Esophagus squamous epithelium (tissue), 5 donors: ENCODE measurements at places on chromosomes 2 and 18.

DNA sequence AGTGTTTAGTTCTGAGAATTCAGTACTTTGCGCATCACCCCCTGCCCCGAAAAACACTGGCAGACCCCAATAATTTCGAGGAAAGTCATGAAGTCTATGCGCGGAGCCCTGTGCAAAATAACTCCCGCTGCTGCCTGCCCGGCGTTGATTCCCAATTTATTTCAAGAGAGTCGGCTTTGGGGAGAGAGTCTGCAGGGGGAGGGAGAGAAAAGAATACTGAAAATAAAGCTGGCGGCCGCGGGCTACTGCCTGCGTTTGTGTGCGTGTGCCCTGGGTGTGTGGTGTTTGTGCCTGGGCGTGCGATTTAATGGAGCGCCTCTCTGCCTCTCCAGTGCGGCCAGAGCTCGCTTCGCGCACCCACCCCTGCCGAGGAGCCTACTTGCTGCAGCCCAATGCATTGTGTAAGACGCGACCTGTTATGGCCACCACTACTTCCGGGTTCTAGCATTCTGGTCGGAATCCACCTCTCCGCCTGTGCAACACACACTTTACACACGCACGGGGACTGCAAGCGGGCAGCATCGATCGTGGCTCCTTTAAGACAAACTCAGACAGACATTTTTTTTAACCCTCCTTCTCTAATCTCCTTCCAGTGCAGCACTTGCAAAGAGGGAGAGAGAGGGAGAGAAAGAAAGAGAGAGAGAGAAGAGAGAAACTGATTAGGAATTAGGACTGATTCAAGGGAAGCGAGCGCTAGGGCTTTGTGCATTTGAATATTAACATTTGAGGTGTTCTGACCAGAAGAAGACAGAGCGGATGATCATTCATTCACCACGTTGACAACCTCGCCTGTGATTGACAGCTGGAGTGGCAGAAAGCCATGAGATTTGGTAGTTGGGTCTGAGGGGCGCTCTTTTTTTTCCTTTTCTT, at the start of gene MEIS1:
MEIS1 (plus strand) TSS at position 447 of the 870 bp plus-strand sequence. CDS start 732 bp downstream, outside the sequence.
- peak; percentile 39 for DNase-seq

DNA sequence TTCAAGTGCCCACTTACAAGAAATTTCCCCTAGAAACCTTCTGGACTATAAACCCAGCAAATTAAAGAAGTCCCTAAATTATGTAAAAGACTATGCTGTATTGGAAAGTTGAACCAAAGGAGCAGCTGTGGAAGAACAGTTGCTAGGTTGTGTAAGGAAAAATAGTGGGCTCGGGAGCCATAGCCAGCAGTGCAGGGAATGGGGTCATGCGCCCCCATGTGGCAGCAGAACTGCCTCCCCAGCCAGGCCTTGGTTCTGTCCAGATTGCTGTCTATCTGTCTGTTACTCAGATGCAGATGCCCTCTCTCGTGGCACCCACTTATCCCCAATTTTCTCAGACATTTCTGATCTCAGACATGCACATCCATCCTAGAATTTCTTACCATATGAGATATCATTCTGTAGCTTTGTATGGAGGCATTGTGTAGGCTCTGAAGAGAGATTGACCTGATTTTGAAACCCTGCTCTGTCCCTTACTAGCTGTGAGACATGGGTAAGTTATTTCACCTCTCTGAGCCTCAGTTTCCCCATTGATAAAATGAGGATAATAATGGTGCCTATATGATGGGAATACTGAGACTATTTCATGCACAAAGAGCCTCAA, 258.3 kb downstream of the SS18 start:
- DNase-seq, result no peak

DNA sequence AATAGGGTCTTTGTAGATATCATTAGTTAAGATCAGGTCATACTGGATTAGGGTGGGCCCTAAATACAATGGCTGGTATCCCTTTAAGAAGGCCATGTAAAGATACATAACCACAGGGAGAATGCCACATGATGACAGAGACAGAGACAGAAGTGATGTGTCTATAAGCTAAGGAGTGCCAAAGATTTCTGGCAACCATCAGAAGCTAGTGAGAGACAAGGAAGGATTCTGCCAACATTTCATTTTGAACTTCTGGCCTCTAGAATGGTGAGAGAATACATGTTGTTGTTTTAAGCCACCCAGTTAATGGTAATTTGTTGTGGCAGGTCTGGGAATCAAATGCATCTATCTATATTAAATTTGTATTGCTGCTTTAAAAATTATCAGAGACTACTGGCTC, 185.5 kb upstream of the CYRIA start:
- no peak for DNase-seq

DNA sequence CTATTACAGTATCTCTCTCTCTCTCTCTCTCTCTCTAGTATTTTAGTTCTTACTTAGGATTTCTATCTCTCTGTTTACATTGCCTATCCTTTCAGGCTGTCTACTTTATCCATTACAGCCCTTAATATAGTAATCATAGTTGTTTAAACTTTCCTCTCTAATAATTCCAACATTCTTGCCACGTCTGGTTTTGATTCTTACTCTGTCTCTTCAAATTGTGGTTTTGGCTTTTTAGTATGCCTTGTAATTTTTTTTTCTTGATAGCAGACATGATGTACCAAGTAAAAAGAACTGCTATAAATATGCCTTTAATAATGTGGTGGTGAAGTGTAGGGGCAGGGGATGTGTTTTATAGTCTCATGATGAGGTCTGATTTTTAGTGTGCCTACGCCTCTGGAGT, 1809.5 kb upstream of the CELF4 start:
- DNase-seq, result no peak

DNA sequence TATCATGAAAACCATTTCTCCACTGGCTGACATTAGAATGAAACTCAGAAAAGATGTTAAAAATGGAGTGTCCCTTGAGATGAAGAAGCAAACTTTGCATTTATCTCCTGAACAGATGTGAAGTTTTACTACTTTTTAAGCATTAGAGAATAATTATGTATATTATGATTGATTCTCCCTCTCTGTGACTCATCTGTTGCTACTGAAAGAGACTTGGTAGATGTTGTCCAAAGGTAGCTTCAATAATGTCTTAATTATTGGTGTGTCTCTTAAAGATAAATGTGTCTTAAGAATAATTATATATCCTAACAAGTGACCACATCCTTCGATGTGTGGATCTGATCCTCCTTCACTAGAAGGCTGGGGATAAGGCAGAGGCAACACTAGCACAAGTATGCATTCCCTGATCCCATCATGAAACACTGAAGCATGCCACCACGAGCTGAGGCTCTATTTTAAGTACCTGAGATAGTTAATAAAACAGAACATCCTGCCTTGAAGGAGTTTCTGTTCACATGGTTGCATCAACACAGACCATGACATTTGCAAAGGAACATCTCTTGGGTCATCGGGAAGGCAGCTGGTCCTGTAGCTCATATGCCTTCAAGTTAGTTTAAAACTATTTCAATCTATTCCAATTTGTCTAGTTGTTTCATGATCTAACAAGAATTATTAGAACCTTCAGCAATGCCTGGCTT, 15.5 kb downstream of the RND3 start:
- no peak for DNase-seq

DNA sequence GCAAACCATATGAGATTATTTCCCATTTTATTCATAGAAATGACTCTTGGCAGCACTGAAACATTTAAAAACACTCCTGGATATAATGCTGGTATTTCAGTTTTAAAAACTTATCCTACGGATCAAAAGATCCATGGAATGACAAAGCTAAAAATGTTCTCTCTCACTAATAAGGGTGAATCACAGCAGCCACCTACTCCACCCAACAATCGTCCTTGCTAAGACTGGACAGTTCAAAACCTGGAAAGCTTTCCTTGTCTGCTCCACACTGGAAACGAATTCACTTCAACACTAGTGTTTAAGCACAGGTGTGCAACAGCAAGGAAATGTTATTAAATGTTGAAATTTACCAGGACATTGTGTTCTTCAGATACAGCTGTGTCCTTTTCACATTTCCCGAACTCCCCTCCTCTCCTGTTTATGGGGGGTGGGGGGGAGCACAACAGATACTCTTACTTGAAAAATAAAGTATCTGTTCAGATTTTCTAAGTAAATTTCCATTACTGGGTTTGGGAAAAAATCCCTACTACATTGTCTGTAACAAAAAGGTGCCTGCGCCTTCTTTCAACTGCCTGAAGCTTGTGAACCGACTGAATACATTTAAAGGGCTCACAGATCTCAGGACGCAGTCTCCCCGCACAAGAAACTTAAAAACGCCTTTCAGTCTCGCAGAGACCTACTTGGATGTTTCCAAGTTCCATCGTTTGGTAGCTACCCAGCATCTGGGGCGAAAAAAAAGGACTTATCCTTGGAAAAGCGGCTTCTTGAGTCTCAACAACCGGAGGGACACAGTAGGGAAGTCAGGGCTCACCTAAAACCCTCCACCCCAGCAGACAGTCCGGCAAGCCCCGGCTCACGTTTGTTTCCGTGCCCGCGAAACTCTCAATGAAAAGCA, 1.3 kb downstream of the YWHAQ start:
- no peak for DNase-seq

- no peak for DNase-seq
Observed at GRCh38 chr2:195407783-195408182, 249.2 kb upstream of the SLC39A10 start.

- no peak for DNase-seq
Observed at GRCh38 chr2:102668171-102668570, 48.8 kb downstream of the SLC9A2 start.

DNA sequence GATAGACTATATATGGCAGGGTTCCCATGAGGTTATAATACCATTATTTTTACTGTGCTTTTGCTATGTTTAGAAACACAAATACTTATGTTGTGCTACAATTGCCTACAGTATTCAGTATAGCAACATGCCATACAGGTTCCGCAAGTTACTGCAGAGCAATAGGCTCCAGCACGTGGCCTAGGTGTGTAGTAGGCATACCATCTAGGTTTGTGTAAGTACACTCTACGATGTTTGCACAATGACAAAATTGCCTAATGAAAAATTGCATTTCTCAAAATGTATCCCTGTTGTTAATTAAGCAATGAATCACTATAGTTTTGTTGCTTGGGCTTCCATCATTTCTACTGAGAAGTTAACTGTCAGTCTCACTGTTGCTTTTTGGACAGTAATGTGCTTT, 9.8 kb downstream of the CD302 start:
- no peak for DNase-seq

- DNase-seq, result no peak
Observed at GRCh38 chr2:190891889-190892288, 11.3 kb downstream of the GLS start.

GRCh38 chr2:10536569-10537133, 88.5 kb upstream of the ODC1 start:
- DNase-seq, result no peak

DNA sequence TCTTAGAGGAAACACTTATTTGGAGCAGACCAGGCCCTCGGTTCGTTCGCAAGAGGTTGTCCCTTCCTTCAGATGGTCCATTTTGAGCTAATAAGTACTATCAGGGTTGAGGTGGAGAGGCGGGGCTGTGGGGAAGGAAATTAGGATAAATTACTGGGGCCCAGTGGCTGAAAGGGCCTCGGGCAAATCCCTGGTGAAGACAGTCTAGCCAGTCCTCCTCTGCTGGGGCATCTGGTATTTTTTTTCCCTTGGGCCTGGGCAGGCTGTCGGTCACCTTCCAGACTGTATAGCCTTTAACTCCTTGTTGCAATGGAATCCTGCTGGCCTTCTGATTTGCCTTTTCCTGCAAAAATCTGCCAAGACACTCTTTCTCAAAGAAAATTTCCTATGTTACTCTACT, 1.7 kb upstream of the MYO3B start:
- DNase-seq, result no peak

DNA sequence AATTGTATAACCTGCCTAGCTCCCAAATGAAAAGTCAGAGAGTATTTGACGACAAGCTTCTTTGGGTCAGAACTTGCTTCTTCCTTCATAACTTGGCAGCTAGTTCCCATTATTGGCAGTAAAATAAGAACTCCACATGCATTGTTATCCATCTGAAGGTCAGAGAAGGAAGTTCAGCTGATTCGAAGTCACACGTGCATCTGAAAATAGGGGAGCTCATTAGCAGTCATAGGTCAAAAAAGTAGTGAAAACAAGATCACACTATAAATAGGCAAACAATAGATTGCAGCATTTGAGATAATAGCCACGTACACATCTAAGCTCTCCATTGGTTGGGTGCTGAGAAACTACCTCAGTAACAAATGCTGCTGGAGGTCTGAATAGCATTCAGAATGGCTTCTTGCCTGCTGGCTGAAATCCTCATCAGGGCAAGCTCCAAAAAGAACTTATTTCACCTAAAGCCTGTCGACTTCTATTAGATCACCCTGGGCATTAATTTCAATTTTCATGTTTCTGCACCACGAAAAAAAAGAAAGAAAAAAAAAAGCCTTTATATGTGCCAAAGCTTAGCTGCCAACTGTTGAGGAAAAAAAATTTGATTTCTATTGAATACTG, 1492.9 kb upstream of the CELF4 start:
- no peak for DNase-seq

- DNase-seq, result no peak
Observed at GRCh38 chr2:201796478-201796865, 9.9 kb upstream of the CDK15 start.

DNA sequence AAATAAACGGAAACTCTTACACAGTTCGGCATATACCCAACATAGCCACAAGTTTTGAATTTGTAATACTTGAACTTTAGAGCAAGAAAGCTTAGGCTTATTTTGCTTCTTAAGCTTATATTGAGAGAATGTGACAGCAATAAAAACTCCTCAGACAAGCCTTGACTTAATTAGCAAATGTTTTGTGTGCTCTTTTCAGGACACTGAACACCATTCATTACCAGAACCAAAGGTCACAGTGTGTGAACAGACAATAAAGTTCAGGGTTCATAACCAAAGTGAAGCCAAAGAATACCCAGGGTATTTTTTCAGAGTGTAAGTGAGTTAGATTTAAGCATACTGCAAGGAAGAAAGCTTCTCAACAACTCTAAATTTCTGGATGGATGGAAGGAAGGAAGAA, 605.8 kb downstream of the METTL4 start:
- no peak for DNase-seq

GRCh38 chr18:38940863-38941531, 1375.4 kb upstream of the CELF4 start:
- DNase-seq, result no peak

- DNase-seq, result no peak
Observed at GRCh38 chr18:66958309-66958708, 354.4 kb upstream of the CDH19 start.

GRCh38 chr18:8455661-8456614, 153.3 kb upstream of the RAB12 start:
- DNase-seq, result no peak

DNA sequence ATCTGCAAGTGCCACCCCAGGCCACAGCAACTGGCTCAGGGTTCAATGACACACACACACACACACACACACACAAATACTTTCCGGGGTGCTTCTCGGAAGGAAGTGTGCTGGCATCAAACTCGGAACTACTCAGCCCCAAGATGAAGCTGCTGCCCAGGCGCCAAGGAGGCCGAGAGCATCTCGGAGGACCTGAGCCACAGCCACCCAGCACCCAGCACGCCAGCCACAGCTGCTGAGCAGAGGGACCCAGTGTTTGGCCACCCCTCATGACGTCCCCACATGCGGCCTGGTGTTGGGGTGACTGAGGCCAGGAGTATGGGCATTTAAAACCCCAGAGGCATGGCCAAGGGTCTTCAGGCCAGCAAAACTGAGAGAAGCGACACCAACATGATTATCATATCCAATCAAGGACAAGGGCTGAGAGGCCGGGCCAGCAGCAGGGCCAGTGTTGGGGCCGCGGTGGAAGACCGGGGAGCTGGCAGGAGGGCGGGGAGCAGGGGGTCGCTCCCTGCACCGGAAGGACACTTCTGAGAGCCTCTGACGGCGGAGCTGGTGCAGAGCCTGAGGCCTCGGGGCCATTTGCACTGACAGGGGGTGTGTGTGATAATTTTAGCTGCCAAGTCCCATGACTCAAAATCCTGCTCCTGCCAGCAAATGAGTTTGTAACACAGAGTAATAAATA, 61.8 kb downstream of the BIN1 start:
- no peak for DNase-seq

- DNase-seq, result no peak
Observed at GRCh38 chr2:235148201-235149170, 196.7 kb downstream of the SH3BP4 start.
